ENCODE measurements at places on chromosomes 12 and 14.

- DNase-seq, result no peak
Measured at GRCh38 chr14:49951691-49952345, 58.9 kb downstream of the ARF6 start.

DNA sequence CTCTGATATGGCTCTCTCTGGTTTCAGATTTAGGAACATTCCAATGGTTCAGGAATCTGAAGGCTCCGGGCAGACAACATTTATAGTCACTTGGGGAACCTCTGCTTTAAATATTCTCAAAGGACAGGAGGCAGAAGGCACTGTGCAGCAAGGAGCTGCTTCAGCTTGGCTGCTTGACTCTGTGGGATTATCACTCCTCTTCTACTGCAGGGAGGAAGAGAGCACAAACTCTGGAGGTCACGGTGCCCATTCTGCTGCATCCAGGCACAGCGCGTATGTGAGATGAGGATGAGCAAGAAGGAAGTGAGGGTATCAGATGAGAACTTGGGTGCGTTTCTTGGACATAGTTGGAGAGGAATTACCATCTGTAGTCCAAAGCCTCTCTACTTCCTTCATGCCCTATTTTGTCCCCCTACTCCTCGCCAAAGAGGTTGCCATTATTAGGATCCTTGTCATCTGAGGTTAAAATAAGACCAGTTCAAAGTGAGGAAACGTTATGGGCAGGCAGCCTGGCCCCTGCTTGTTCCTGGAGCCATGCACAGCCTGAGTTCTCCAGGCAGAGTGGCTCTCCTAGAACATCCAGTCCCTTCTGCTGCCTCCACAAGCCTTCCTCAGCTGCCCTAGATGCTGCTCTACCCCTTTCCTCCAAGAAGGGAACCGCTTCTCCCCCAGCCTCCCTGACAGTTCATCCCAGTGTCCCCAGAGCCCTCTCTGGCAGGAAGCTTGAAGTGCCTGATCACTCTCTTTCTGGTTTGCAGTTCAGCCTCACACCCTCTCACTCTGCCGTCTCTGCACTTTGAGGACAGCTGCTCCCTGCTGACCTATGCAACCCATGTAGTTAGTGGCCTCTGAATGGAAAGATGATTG is 12.5 kb downstream of the FGF6 start:
- no peak for DNase-seq

DNA sequence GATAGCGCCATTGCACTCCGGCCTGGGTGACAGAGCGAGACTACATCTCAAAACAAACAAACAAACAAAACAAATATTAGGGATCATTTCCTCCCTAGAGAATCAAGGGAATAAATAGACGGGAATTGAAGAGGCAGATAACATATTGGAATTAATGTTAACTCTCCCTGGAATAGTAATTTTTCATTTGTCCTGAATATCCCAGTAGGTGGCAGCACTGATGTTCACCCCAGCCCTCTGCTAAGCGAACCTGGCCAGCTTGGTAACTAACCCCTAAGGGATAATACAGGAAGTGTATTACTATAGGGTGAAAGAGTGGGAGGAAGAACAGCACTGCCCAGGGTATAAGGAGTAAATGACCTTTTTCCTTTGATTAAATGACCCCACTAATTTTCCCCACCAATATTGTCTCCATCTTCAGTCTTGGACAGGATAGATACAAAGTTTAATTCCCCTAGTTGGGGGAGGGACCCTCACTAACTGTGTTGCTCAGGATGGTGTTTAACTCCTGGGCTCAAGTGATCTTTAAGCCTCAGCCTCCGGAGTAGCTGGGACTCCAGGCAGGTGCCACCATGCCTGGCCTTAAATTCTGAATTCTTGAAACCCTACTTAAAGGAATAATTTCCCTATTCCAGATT is 40.5 kb downstream of the SLC2A14 start:
- no peak for DNase-seq

DNA sequence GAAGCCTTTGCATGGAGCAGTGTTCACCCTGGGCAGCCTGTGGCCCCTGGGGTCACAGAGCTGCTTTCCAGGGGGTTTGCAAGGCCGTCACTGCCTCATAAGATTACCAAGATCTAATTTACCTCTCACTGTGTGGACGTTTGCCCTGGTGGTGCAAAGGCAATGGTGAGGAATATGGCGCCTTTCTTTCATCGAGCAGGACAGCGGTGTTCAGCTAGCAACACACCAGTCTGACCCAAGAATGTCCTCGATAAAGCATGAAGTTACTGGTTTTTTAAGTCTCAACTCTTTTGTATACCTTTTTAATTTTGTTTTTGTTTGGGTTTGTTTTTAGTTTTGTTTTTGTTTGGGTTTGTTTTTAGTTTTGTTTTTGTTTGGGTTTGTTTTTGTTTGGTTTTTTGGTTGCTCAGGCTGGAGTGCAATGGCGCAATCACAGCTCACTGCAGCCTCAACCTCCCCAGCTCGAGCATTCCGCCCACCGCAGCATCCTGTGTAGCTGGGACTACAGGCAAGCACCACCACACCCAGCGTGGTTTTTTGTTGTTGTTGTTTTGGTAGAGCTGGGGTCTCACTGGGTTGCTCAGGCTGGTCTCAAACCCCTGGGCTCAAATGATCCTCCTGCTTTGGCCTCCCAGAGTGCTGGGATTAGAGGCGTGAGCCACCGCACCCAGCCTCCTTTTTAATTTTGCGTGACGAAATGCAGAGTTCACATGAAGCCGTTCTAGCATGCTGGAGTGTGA is 57.9 kb downstream of the PPP2R5C start:
- DNase-seq, result no peak

DNA sequence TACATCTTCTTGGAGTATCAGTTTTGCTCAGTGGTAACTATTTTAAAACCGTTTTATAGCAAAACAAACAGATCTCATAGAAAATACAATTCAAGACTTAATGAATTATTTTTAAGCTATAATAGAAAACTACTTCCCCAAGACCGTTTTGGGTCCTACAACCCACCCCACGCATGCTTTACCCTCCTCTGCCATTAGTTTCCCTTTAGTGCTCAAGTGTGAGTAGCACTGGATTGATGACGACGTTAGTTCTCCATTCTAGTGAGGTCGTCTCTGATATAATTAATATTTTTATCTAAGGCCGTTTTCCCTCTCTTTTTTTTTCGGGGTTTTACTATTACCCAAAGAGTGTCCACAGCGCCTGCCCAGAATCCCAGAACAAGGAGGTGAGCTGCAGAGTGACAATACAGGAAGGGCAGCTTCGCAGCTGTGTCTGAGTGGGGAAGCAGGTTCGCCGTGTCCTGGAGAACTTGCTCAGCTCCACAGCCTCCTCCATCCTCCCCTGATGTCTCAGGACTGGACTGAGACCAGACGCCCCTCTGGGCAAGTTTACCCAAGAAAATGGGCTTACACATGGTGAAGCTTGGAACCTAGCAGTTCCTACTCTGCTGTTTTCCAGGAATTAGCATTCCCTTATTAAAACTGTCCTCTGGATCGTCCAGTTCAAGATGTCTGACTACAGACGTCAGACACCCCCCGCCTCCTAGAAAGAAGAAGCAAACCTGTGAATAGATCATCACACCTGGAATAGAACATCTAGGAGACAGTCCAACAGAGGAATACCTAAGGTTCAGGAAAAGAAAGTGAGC is 31.9 kb upstream of the MON2 start:
- DNase-seq, result no peak

- no peak for DNase-seq
Measured at GRCh38 chr14:101588286-101588975, 27.1 kb downstream of the DIO3 start.

GRCh38 chr12:132279184-132279889 is 50.1 kb downstream of the GALNT9 start:
- DNase-seq, result no peak

GRCh38 chr14:39376667-39377403 is 55.4 kb downstream of the FBXO33 start:
- no peak for DNase-seq

DNA sequence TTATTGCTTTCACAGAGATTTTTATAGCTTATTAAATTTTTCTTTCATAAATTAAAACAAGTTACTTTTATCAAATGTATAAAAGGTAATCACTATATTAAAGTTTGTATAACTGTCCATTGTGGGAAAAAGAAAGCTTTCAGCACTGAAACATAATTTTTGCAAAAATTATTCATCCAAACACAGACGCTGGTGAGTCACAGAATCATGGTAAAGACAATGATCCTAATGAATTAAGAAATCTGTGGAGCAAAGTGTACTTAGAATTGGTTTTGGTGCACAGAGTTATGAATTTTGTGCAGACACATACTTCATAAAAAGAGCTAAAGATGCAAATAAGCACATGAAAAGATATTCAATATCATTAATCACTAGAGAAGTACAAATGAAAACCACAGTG is 31.7 kb upstream of the C2CD5 start:
- DNase-seq, result no peak

GRCh38 chr12:74957231-74957630 is 252.4 kb downstream of the KCNC2 start:
- no peak for DNase-seq

- no peak for DNase-seq
Measured at GRCh38 chr12:64419696-64420095, 15.5 kb downstream of the XPOT start.

DNA sequence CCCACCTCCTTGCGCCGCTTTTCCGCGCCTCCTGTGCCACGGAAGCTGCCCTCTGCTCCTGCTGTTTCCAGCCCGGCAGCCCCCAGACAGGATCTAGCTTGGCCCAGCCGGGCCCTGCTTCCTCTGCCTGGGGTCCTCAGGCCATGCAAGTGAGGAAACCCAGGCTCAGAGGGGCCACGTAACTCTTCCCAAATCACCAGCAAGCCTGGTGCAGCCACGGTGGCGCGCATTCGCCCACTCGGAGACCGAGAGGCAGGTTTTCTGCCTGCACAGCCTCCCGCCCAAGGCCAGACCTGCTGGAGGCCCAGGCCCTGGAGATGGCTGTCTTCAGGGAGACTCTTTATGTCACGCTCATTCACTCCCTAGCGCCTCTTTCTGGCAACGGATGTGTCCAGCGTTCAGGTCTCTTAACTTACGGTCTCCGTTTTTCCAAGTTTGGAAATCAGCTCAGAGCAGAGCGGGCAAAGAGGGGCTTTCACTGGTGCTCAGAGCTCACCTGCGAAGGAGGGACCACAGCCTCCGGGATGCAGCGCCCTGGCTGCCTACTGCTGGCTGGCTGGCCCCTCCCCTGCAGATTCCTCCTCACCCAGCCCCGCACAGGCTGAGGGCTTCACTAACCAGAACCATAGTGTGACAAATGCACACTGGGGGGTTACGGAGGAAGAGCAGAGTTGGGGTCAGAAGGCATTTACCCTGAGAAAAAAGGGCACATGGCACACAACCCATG is 20.6 kb upstream of the CEP170B start:
- DNase-seq, result no peak

DNA sequence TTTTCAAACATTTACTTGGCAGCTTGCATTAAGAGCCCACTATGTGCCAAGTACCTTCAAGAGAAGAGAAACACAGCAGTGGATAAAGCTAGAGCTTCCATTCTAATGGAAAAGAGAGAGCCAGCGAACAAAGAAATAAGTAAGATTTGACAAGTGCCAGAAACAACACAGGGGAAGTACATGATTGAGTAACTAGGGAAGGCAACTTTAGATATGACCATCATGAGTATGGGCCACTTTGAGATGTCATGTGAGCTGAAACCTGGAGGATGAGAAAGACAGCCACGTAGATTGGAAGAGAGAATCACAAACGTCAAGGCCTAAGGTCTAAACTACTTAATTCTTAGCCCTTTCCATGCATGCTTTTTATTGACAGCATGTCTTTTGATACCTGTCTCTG is 121.4 kb downstream of the ITPR2 start:
- no peak for DNase-seq

DNA sequence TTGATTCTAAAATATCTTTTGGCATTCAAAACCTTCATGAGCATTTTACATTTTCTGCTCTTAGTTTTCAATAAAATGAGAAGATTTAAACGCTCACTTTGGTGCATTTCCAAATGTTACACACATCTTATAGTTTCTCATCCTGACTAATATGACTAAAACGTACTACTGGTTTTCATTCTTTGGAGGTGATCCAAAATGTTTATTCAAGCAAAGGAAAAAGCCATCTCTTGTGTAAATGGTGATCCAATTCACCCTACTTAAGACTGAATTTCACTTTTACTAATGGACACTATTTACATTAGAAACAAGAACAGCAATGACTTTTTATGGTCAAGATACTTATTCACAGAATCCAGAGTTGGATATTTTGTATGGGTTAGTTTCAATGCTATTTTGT is 86.6 kb downstream of the KITLG start:
- no peak for DNase-seq

DNA sequence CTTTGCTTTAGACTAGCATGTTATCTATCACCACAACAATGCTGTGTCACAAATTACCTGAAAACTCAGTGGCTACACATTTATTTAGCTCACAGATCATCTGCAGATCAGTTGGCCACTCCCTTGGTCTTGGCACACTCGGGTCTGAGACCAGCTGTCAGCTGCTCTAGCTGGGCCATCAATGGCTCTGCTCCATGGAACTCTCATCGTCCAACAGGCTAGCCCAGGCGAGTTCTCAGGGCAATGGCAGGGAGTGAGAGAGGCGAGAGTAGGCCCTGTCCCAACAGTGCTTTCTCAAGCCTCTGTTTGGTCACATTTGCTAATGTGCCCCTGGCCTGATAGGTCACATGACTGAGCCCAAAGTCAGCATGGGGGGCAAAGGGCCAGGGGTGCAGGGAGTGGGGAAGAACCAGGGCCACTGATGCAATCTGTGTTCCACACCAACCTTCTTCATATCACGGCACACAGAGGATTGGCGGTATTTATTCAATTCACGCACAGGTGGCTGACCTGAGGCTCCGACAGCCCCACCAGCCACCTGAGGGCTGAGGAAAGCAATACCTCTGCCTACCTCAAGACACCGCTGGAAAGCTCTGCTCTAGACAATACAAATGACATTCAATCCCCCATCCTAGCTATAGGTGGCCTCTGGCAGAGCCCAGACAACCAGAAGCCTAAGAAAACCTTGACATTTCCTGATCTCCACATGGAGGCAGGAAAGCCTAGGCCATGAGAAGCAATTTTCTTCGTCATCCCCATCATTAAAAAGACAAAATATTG is 82.5 kb downstream of the NT5DC3 start:
- no peak for DNase-seq

- DNase-seq, result no peak
Measured at GRCh38 chr12:25652371-25652770, 99.3 kb upstream of the LMNTD1 start.

GRCh38 chr14:45381091-45381490 is 128.1 kb upstream of the MIS18BP1 start:
- no peak for DNase-seq

DNA sequence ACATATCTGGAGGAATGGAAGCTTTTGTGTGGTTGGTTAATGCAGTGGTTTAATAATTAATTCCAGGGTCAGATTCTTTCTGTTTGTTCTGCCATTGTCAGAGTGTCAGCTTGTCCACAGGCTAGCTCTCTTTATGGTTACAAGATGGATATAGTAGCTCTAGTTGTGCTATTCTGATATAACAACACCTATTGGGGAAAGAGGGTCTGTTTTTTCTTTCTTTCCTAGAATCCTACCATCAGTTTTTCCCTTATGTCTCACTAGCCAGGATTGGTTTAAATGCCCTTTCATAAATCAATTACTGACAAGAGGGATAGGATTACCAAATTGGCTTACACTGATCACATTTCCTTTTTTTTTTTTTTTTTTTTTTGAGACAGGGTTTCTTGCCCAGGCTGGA is 27.8 kb downstream of the CNOT2 start:
- DNase-seq, result no peak

GRCh38 chr12:3216726-3217682 is 139.8 kb downstream of the TSPAN9 start:
- DNase-seq, result no peak
